ENCODE measurements at places on chromosomes 1 and 21. TPM values are rescaled to one million over a fixed set of nuclear protein-coding genes. Genes with fewer than 3 reads are reported as not detected.

Gene INTS11
- 84.8 TPM for total RNA-seq

DNA sequence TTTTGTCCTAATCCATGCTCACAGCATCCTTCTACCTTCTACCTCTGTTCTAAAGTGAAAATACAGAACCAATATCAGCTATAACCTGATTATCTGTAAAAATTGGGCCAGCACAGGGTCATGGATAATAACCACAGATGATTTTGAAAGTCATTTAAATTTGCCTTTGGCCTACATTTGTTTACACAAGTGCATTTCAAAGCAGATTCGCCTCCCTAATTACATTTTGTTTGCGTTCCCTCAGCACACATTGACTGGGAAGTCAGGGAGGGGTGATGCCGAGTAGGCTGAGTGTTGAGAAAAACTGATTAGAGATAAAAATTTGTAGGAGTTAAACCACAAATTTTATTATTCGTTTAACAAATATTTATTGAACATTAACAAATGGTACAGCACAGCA is 19.2 kb upstream of the RGS8 start:
- DNase-seq: no peak

- no peak for DNase-seq
Measured at GRCh38 chr1:204930155-204930523, 59.5 kb downstream of the NFASC start.

GRCh38 chr21:44687671-44688070 is 5.7 kb upstream of the KRTAP12-1 start:
- DNase-seq: no peak

- peak; percentile 75 for DNase-seq
Measured at GRCh38 chr1:7290971-7291970, 479.8 kb upstream of the VAMP3 start.

Gene ERG
- 0.84 TPM for total RNA-seq

Gene PDIK1L
- total RNA-seq: 3.1 TPM

Gene KIAA0040
- 5.0 TPM for total RNA-seq

DNA sequence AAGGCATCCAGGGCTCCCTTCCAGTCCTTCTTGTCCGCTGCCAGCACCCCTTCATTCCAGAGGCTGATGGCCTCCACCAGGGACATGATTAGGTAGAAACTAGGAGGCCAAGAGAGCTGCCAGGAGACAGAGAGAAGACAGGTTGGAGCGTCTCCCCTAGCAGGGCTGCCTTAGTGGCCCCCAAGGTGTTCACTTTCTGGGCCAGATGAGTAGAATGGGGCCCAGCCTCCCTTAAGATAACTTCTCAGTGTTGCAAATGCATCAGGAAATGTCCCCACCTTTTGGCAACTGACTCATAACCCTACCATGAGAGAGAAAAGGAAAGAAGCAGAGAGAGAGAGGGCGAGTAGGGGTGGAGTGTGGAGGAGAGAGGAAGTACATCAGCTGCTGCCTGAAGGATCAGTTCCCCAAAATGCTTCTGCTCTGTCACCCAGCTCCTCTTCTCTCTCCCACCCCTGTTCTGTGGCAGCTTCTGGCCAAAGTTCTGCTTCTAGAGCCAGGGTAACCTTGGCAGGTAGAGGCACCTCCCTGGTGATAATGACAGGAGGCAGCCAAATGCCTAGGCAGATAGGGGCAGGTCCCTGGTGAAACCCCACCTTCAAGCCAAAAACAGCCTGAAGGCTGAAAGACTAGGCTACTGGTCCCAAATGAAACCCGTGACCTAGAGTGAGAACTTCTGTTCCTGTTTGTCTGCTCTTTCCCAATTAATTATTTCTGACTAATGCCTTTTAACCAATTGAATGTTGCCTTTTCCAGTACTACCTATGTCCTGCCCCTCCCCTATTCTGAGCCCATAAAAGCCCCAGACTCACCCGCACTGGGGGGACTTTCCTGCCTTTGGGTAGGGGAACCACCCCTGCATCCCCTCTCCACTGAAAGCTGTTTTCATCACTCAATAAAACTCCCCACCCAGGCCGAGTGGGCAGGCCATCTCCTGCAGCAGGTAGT is at the start of gene NCF2:
TSS of gene NCF2 (minus strand) at position 216 of the 948 bp plus-strand sequence. CDS start at position 86, 130 bp downstream.
- no peak for DNase-seq

- no peak for DNase-seq
Measured at GRCh38 chr1:228958741-228959140, 223.5 kb downstream of the RHOU start.

Gene SDE2
- total RNA-seq: 26.1 TPM

GRCh38 chr1:226123591-226124471 is 61.3 kb downstream of the H3-3A start:
- no peak for DNase-seq

Gene DNAJB4
- 57.9 TPM for total RNA-seq

- peak; percentile 22 for DNase-seq
Measured at GRCh38 chr1:94633051-94633450, 91.5 kb upstream of the F3 start.

GRCh38 chr1:43934101-43934985 is 742 bp downstream of the ARTN start:
- DNase-seq: no peak

DNA sequence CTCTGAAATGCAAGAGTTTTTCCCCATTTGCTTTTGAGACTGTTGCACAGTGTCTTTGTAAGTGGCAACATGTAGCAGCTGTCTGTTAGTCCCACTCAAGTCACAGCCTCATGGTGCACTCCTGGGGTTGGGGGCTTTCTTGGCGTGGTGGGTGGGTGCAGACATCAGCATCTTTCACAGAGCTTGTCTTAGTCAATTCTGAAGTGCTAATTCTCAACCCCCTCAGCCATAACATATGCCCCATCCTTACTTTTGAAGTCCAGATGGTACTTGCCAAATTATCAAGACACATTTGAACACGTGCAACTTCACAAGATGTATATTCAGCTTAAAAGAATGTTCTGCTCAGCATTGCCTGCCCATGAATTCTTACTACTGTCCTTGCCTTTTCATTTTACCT is 87.1 kb downstream of the VCAM1 start:
- no peak for DNase-seq

Gene LDLRAD2
- total RNA-seq: 0.14 TPM

GRCh38 chr1:153728305-153729066 is 636 bp downstream of the INTS3 start:
- DNase-seq: peak; percentile 39

DNA sequence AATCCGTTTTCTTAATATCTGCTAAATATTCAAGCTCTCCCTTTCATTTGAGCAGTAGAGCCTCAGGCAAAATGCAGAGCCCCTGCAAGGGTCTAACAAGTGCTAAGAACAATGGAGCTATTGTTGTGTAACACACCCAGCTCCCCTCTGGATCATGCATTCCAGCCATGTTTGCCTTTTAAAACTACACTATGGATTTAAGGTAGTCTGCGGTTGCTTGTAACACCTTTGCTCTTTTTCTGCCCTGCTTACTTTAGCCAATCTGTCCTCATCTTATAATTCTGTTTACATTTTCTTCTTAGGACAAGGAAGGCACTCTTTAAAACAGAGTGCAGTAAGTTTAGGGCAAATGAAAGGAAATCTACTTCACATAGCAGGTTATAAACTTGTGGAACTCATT is 60.0 kb upstream of the C1orf105 start:
- DNase-seq: peak; percentile 60

- no peak for DNase-seq
Measured at GRCh38 chr1:220511785-220512184, 16.2 kb upstream of the MARK1 start.

Gene CEP170
- total RNA-seq: 164 TPM

Gene CELSR2
- 10.0 TPM for total RNA-seq

Gene MX2
- total RNA-seq: 8.6 TPM

DNA sequence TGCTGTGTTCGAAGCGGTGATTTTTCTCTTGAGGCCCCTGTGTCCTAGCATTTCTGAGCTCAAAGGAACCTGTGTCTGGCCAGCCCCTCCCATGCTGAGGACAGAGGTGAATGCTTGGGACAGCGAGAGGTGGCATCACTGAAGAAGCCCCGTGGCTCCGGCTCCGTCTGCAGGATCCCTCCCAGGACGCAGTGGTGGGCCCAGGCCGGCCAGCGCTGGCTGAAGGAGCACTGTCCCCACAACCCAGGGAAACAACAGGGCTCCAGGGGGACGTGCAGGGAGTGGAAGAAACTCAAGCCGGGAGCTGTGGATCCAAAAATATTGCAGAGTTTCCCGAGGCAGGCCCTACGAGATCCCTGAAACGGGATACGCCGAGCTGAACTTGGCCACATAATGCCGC is 164.0 kb upstream of the ARHGEF16 start:
- no peak for DNase-seq

- no peak for DNase-seq
Measured at GRCh38 chr1:111603979-111604378, 15.6 kb upstream of the RAP1A start.

DNA sequence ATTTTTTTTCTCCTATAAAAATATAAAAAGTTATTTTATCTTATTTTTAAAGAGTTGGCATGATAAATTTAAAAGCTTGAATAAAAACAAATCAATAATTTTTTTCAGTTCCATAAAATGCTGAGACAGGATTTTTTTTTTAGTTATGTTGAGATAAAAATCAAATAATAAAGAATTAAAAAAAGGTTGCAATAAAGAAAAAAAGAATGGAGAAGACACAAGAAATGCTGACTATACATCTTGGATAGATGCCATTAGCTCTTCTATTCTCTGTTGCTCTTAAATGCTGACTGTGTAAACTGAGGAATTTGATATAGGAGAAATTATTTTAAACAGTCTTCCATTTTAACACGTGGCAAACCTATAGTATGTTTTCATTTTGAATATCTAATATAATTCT is 2298.5 kb downstream of the MRPL39 start:
- no peak for DNase-seq

DNA sequence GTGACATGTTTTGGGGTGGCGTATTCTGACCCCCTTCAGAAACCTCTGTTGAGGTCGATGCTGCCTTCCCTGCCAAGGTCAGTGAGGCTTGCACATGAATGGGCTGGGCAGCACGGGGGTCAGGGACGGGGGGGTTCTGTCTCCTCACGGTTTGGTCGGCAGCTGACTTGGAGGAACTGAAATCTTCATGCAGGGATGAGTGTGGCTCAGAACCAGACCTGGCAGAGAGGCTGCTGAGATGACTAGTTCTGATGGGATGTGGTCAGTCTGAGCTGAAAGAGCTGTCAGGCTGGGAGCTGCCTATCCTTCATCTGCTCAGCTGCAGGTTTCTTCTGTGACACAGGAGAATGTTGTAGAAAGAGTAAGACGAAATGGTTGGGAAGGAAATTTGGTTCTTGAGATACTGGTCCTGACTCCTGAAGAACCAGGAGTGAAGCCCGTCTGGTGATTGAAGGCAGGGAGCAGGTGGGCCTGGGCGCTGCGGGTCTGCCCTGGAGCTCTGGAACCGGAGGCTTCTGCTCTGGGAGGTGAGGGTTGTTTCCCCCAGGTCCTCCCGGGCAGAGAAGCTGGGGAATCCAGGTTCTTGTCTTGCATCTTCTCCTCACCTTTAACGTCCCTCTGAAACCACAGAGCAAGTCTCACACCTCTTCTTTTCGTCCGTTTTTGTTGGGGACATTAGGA is 3.3 kb downstream of the SLX9 start:
- no peak for DNase-seq

GRCh38 chr21:35164971-35165483 is 115.9 kb upstream of the RUNX1 start:
- DNase-seq: no peak

Gene UTP25
- total RNA-seq: 7.0 TPM

GRCh38 chr1:114203595-114204128 is 50.0 kb upstream of the SYT6 start:
- peak; percentile 10 for DNase-seq

- DNase-seq: no peak
Measured at GRCh38 chr21:40972151-40972550, 125.2 kb upstream of the DSCAM start.

Gene CFHR1
- 0.23 TPM for total RNA-seq

GRCh38 chr1:67239738-67240137 is 67.9 kb upstream of the IL12RB2 start:
- DNase-seq: no peak

- DNase-seq: no peak
Measured at GRCh38 chr1:23402286-23403037, 22.1 kb downstream of the TCEA3 start.

Gene NBPF6
- total RNA-seq: not detected

- DNase-seq: no peak
Measured at GRCh38 chr1:119448127-119448511, 33.2 kb downstream of the HSD3B2 start.

DNA sequence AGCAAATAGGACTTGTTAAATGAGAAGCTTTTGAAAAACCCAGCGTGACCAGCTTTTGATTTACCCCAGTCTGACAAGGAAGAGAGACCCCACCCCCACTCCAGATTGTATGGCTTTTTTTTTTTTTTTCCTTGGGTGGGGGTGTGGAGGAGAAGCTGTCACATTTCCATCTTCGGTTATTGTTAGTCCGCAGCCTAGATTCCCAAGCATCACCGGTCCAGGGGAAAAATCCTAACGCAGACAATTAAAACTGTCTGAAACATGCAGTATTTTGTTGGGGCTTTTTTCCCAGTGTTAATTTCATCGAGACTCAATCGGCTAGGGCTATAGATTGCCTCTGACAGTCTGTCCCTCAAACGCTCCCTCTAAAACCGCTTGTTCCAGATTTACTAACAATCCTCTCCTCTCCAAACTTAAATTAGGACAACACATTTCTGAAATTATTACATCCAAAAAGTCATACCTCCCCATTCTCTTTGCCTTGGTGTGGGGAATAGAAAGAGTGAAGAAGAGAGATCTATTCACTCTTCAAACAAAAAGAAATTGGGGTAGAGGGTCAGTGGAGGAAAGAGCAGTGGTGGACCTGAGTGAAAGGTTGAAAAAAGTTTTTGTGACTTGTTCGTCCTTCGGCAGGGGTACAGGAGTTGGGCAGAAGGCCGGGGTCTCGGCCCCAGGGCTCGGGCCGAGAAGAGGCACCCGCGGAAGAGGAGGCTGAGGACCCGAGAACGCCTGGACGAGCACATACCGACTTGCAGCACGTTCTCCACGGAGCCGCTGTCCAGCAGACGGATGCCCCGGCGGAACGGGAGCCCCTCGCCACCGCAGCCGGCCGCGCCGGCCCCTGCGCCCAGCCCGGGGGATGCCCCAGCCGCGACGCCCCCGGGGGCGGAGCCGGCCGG is 1.1 kb downstream of the ZSWIM5 start:
- peak; percentile 35 for DNase-seq

DNA sequence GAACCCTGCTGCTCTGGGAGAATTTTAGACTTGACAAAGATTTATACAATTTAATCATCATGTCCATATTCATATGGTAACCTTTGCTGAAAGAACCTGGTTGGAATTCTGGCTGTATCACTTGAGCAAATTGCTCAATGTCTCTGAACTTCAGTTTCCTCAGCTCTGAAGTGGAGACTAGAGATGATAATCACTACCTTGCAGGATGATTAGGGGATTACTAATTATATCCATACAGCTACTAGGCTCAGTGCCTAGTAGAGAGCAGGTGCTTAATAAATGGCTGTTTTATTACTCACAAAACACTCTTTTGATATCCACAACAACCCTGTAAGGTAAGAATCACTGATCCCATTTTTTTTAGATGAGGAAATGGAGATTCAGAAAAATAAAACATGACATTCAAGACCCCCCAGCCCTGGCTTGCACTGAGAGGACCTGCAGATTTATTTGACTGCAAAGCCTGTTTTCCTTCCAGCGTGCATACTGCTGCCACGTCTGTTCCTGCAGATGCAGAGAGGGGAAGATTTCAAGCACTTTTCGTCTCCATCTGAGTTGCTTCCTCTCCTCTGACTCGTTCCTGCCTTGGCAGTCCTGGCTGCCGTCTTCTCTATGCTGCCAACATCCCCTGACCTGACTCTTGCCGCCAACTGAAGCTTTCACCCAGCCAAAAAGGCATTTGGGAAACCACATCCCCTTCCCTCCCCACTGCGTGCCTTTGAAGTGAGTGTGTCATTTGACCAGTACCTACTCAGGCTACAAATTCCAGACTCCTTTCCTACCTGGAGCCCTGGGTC is 203.0 kb downstream of the PLPP3 start:
- peak; percentile 77 for DNase-seq

Data from astrocyte (in vitro differentiated cells and primary cell).